ENCODE measurements at places on chromosomes 13 and 19.
A peak's percentile ranks its signal among the peaks of the same experiment; 100 is the strongest.

DNA sequence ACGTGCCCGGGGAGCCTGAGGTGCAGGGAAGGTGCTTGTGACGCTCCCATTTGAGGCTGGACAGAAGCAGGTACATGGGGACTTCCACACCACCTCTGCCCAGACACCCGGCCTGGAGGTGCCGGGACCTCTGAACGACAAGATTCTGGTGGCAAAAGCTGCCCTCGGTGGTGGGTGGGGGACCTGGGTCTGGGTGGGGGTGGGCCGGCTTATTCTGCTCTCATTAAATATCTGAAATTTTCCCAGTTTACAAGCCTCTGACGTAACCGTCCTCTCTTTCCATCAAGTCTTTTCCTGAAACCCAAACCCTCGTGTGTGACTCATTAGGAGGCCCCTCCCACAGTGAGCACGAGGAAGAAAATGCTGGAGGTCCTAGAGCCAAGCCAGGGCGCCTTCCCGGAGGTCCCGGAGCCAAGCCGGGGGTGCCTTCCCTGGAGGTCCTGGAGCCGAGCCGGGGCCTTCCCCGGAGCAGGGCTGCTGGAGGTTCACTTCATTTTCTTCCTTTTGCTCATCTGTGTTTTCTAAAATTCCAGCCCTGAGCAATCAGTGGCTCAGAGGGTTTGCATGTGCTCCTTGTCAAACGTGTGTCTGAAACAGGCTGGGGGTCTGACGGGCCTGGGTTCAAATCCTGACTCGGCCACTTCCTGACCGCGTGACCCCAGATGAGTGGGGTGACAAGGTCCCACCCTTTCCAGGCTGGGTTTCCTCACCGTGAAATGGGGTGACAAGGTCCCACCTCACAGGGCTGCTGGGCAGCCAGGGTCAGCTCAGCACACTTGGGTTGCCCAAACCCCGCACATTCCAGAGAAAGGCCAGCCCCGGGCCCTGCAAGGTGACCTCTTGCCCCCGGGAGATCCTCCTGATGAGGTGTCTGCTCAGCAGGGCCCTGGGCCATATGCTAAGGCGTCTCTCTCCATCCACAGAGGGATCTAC lies 10.0 kb downstream of the CFD start:
- no peak for DNase-seq

- peak; percentile 46 for DNase-seq
Observed at GRCh38 chr19:11560404-11561051, 1.5 kb upstream of the ELOF1 start.

DNA sequence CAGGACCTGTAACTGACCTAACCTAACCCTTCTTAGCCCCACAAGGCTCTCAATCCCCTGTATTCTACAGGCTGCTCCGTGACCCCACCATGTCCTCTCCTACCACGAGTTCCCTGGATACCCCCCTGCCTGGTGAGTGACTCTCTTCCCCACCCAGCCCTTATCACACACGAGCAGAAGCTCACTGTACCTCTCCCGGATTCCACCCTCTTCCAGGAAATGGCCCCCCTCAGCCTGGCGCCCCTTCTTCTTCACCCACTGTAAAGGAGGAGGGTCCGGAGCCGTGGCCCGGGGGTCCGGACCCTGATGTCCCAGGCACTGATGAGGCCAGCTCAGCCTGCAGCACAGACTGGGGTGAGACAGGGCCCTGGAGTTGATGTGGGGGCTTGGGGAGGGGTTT lies 1.3 kb downstream of the NR1H2 start:
- DNase-seq = no peak

DNA sequence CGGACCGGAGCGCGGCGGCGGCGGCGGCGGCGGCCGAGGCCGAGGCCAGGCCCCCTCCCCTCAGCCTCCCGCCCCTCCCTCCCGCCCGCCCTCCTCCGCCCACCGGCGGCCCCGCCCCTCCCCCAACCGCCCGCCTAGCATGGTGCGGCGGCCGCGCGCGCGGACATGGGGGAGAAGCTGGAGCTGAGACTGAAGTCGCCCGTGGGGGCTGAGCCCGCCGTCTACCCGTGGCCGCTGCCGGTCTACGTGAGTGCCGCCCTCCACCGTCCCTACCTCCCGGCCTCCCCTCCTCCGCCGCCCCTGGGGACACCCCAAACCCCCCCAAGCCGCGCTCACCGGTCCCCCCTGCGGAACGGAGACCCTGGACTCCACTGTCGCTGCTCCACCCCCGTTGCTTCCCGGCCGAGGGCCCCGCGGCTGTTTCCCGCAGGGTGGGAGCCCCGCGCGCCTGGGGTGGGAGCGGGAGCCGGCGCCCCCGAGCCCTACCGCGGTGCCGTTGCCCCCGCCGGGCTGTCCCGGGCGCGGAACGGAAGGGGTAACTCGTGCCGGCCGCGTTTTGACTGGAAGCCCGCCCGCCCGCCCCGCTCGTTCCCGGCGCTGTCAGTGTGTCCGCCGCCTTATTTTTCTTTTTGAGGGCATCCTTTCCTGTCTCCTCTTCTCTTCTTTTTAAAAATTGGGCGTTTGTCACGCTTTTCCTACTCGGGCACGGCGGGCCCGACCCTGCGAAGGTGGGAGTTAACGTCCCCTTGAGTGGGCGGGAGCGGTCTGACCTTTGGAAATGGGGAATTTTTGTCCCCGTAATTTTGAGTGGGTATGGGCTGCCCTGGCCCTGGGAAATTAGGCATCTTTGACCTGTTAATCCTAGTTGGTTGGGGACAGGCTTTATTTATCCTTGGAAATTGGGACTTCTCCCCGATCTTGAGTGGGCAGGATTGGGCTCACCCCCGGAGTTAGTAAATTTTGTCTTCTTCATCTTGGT lies 576 bp downstream of the DOT1L start:
- no peak for DNase-seq

- peak; percentile 41 for DNase-seq
Observed at GRCh38 chr19:32599736-32600157, 18.8 kb downstream of the PDCD5 start.

- DNase-seq = no peak
Observed at GRCh38 chr19:18137657-18138339, 15.2 kb upstream of the PIK3R2 start.

- no peak for DNase-seq
Observed at GRCh38 chr13:111409413-111409812, 89.0 kb downstream of the TEX29 start.

Measured in activated CD4-positive, alpha-beta T cell treated with anti-CD3 and anti-CD28 coated beads, Interleukin-2, amount 50 U/mL, for 1 hour (primary cell).